ENCODE measurements at places on chromosomes 4 and X. TPM values are rescaled to one million over a fixed set of nuclear protein-coding genes. Genes with fewer than 3 reads are reported as not detected.

The CLGN gene
- 0.22 TPM for total RNA-seq

The MID1IP1 gene
- 120 TPM for total RNA-seq

The RAPGEF2 gene
- 20.4 TPM for total RNA-seq

The MAGEE1 gene
- 0.57 TPM for total RNA-seq

The GCNA gene
- total RNA-seq: 2.1 TPM

The BGN gene
- 27.0 TPM for total RNA-seq

The CLDN24 gene
- total RNA-seq: not detected

The MAML3 gene
- total RNA-seq: 1.0 TPM

The ANXA3 gene
- 19.1 TPM for total RNA-seq

The FAM149A gene
- 8.0 TPM for total RNA-seq

The CCDC149 gene
- 10.8 TPM for total RNA-seq

The LRIT3 gene
- 0.08 TPM for total RNA-seq

- H3K4me3 ChIP-seq: no peak overlapping the region
- peaks cover 64% of the 10 kb centered on the region for H3K36me3 ChIP-seq
- DNase-seq: no peak
- H3K4me1 ChIP-seq: peaks cover 11% of the 10 kb centered on the region
These were observed 10.6 kb downstream of the TNIP2 start for GRCh38 chr4:2745516-2745915.

- H3K27me3 ChIP-seq: no peaks in the 10 kb centered on the region
- no peaks in the 10 kb centered on the region for H3K4me1 ChIP-seq
- no peaks in the 10 kb centered on the region for H3K36me3 ChIP-seq
These were observed 190.0 kb upstream of the EMCN start for GRCh38 chr4:100707786-100708185.

DNA sequence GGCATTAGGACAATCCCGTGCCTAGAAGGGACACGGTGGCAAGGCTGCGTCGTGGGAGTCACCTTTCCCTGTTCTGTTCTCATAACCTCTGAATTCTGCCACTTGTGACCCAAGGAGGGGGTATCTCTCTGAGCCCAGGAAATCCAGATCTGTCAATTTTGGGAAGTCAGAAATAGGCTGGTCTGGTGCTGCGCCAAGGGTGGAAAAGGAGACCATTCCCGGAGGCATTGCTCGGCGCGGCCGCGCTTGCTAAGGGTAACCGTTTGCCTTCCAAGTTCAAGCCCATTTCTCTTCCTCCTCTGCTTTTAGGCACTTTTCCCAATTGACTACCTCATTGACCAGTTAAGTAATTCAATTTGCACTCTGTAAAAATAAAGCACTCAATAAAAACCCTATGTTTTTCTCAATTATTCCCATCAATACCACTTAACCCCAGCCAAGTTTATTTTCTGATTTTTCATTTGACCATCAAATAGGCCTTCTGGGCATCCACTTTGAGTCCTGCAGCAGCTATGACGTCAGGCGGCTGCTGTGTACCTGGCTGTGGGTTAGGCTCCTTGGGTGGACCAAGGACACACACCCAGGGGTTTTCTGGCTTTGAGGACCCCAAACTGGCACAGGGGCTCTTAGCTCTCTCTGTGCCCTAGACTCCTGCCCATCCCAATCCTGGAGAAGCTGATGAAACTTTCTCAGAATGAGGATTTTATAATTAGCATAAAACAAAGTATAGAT is 12.5 kb downstream of the SORCS2 start:
- no peaks in the 10 kb centered on the region for H3K36me3 ChIP-seq
- no peaks in the 10 kb centered on the region for H3K27me3 ChIP-seq
- H3K4me1 ChIP-seq: peaks cover 29% of the 10 kb centered on the region
- H3K27ac ChIP-seq: no peak overlapping the region
- no peak overlapping the region for H3K4me3 ChIP-seq
- DNase-seq: no peak

DNA sequence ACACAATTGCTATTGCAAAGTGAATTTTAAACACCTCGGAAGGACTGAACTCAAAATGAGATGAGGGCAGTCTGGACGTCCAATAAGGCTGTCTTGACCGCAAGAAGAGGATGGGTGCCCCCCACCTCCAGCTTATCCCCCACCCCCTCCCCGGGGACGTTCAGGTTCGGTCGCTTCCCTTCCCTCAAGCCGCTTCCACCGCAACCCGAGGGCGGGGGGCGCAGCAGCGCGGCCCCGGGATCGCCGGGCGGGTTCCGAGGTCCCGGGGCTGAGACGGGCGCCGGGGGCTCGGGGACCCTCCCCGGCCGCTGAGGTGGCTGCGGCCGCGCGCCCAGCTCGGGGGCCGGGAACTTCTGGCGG is 480 bp downstream of the USP46 start:
- H3K4me3 ChIP-seq: peak overlapping the region; percentile 87
- H3K36me3 ChIP-seq: peaks cover 6% of the 10 kb centered on the region
- peak overlapping the region; percentile 96 for H3K27ac ChIP-seq
- H3K4me1 ChIP-seq: peaks cover 24% of the 10 kb centered on the region

- no peak for DNase-seq
- H3K4me1 ChIP-seq: no peaks in the 10 kb centered on the region
- H3K4me3 ChIP-seq: no peak overlapping the region
- no peak overlapping the region for H3K27ac ChIP-seq
These were observed 162.5 kb upstream of the AFF2 start for GRCh38 chrX:148337873-148338272.

GRCh38 chrX:72644946-72645345 is 69.2 kb downstream of the PHKA1 start:
- no peak overlapping the region for H3K27ac ChIP-seq
- DNase-seq: no peak
- H3K36me3 ChIP-seq: peaks cover 2% of the 10 kb centered on the region
- H3K4me3 ChIP-seq: no peak overlapping the region
- H3K27me3 ChIP-seq: no peaks in the 10 kb centered on the region
- no peaks in the 10 kb centered on the region for H3K4me1 ChIP-seq

GRCh38 chr4:190019023-190019858 is 7.8 kb downstream of the FRG2 start:
- no peaks in the 10 kb centered on the region for H3K4me1 ChIP-seq
- H3K36me3 ChIP-seq: no peaks in the 10 kb centered on the region
- no peak overlapping the region for H3K27ac ChIP-seq
- DNase-seq: no peak
- no peak overlapping the region for H3K4me3 ChIP-seq

DNA sequence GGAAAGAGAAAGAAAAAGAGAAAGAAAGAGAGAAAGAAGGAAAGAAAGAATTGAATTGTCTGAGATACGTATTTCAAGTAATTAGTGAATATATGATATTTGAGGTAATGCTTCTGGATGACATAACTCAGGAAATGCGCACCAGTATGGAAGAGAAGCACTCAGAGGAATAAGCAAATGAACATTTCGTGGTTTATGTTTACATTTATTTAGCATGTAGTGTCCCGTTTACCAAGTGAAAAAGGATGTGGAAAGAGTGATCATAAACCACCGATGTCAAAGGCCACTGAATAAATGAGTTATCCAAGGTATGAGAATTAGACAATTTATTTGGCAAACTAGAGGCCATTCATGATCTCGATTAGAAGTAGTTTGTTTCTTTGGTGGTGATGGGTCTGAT is 200.4 kb downstream of the ARAP2 start:
- H3K4me1 ChIP-seq: no peaks in the 10 kb centered on the region
- no peak for DNase-seq
- no peak overlapping the region for H3K4me3 ChIP-seq
- no peak overlapping the region for H3K27ac ChIP-seq
- H3K27me3 ChIP-seq: no peaks in the 10 kb centered on the region
- H3K36me3 ChIP-seq: no peaks in the 10 kb centered on the region

GRCh38 chr4:47213971-47214370 is 182.6 kb downstream of the GABRB1 start:
- H3K36me3 ChIP-seq: no peaks in the 10 kb centered on the region
- H3K27me3 ChIP-seq: no peaks in the 10 kb centered on the region
- DNase-seq: no peak
- no peak overlapping the region for H3K27ac ChIP-seq
- no peak overlapping the region for H3K4me3 ChIP-seq

GRCh38 chr4:139115226-139115625 is 61.8 kb downstream of the ELF2 start:
- no peak overlapping the region for H3K4me3 ChIP-seq
- peaks cover 3% of the 10 kb centered on the region for H3K4me1 ChIP-seq
- no peak for DNase-seq
- H3K27ac ChIP-seq: no peak overlapping the region
- H3K27me3 ChIP-seq: no peaks in the 10 kb centered on the region
- peaks cover 3% of the 10 kb centered on the region for H3K36me3 ChIP-seq

DNA sequence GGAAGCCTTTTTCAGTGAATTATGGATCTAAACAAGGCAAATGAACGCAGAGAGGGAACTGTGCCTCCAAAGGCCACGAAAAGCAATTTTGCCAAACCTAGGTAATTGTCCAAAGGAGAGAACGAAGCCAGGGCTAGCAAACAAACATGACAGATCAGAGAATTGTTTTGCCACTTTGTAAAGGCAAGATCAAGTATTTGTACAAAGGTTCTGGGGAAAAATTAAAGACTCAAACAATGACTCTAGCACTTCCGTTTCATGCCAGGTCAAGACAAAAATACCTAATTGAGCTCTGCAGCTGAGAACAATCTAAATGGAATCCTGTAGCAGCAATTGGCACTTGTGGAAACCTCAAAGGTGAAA is 8.5 kb downstream of the RBM47 start:
- DNase-seq: no peak
- H3K4me3 ChIP-seq: no peak overlapping the region
- no peak overlapping the region for H3K27ac ChIP-seq
- H3K36me3 ChIP-seq: no peaks in the 10 kb centered on the region
- no peaks in the 10 kb centered on the region for H3K4me1 ChIP-seq
- no peaks in the 10 kb centered on the region for H3K27me3 ChIP-seq

- no peaks in the 10 kb centered on the region for H3K36me3 ChIP-seq
- H3K27ac ChIP-seq: no peak overlapping the region
- H3K27me3 ChIP-seq: no peaks in the 10 kb centered on the region
- no peaks in the 10 kb centered on the region for H3K4me1 ChIP-seq
- no peak for DNase-seq
These were observed 76.5 kb upstream of the HPGD start for GRCh38 chr4:174598800-174599199.

DNA sequence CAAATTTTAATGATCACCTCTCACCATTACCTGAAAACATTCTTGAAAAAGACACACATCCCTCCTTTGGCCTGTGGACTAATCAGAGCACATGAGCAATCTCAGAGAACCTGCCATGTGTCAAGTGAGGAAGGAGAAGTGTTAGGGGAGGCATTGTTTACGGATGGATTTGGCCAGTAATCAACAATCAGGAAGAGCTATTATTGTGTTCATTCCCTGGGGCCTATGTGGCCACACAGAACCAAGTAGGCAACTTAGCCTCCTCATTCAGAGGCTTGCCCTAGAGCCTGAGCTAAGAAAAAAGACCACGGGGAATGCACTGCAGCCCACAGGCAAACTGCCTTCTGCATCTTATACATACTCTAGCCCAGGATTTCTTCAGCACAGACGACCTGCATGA is 40.6 kb upstream of the DOCK11 start:
- no peaks in the 10 kb centered on the region for H3K27me3 ChIP-seq
- H3K36me3 ChIP-seq: peaks cover 20% of the 10 kb centered on the region
- no peak for DNase-seq
- no peak overlapping the region for H3K27ac ChIP-seq

- no peak for DNase-seq
- H3K36me3 ChIP-seq: no peaks in the 10 kb centered on the region
- no peaks in the 10 kb centered on the region for H3K27me3 ChIP-seq
- no peak overlapping the region for H3K27ac ChIP-seq
- no peak overlapping the region for H3K4me3 ChIP-seq
These were observed 19.7 kb upstream of the SOX3 start for GRCh38 chrX:140524556-140524955.

GRCh38 chr4:5341526-5341925 is 290.2 kb downstream of the STK32B start:
- H3K27me3 ChIP-seq: no peaks in the 10 kb centered on the region
- no peaks in the 10 kb centered on the region for H3K36me3 ChIP-seq
- no peak overlapping the region for H3K4me3 ChIP-seq
- no peak overlapping the region for H3K27ac ChIP-seq
- no peaks in the 10 kb centered on the region for H3K4me1 ChIP-seq

DNA sequence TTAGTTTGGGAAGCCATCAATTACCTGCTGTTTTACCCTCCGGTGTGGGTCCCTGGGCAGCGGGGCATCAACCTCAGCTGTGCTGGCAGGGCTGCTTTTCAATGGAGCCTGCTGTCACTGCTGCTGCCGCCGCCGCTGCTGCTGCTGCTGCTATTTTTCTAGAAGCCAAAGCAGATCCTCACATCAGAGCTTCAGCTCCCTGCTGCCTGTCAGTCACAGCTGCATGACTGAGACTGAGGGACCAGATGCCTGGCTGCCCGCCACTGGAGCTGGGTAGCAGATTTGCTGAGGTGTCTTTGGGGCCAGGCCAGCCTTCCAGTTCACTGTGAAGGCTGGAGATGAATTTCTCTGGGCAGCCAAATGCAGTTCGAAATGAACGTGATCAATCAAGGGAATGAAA is 200.3 kb upstream of the NHS start:
- no peak overlapping the region for H3K27ac ChIP-seq
- H3K4me1 ChIP-seq: no peaks in the 10 kb centered on the region
- DNase-seq: peak; percentile 26
- no peak overlapping the region for H3K4me3 ChIP-seq
- H3K27me3 ChIP-seq: no peaks in the 10 kb centered on the region

- no peak overlapping the region for H3K4me3 ChIP-seq
- no peaks in the 10 kb centered on the region for H3K36me3 ChIP-seq
- DNase-seq: no peak
These were observed 34.4 kb downstream of the MGARP start for GRCh38 chr4:139245590-139245989.

GRCh38 chr4:124139044-124139443 is 573.5 kb downstream of the ANKRD50 start:
- no peak overlapping the region for H3K27ac ChIP-seq
- no peak for DNase-seq
- H3K36me3 ChIP-seq: no peaks in the 10 kb centered on the region
- H3K4me3 ChIP-seq: no peak overlapping the region
- no peaks in the 10 kb centered on the region for H3K4me1 ChIP-seq

- H3K4me3 ChIP-seq: peak overlapping the region; percentile 83
- H3K36me3 ChIP-seq: no peaks in the 10 kb centered on the region
- DNase-seq: peak; percentile 56
- H3K4me1 ChIP-seq: peaks cover 37% of the 10 kb centered on the region
These were observed 433 bp downstream of the MMAA start for GRCh38 chr4:145619639-145619996.
